Upper lobe of left lung (tissue), 6 donors: ENCODE measurements at places on chromosomes 5 and 9. TPM values are rescaled to one million over a fixed set of nuclear protein-coding genes. Genes with fewer than 3 reads are reported as not detected.
A peak's percentile ranks its signal among the peaks of the same experiment; 100 is the strongest.

DNA sequence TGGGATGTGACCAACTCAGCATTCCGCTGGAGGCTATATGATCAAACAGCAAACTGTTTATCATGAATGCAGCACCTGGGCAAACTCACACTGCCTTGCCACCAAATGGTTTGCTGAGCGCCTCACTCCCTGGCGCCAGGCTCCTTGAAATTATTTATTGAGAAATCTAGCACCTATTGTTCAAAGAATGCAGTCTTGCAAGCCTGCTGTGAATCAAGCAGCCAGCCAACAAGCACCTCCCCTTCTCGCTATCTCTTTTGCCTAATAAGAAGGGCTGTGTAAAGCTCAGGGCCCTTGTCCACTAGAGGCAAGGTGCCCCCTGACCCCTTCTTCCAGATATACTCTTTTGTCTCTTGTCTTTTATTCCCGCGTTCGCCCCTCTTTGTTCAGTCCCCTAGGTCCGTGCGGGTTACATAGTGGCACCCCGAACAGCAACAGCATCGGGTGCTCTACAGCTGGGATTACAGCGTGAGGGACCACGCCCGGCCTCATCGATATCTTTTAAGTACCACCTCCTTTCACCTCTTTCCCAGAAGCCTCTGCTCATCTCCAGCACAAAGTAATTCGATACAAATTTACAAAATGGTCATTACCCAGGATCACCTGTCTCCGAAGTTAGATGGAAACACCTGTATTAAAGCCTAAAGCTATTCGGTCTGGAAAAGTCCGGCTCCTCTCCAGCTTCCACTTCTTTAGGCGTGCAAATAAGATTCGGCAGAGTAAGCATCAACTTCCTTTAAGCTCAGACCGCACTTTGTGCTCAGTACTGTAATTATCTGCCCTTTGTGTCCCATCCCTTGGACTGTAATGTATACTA lies 896 bp downstream of the RIGI start:
- peak overlapping the region; percentile 90 for H3K27ac ChIP-seq
- H3K27me3 ChIP-seq = no peaks in the 10 kb centered on the region
- H3K4me1 ChIP-seq = peaks cover 23% of the 10 kb centered on the region
- peak overlapping the region; percentile 55 for H3K4me3 ChIP-seq
- peaks cover under 1% of the 10 kb centered on the region for H3K36me3 ChIP-seq

CDC26 gene
- total RNA-seq = 34.2 TPM

DNA sequence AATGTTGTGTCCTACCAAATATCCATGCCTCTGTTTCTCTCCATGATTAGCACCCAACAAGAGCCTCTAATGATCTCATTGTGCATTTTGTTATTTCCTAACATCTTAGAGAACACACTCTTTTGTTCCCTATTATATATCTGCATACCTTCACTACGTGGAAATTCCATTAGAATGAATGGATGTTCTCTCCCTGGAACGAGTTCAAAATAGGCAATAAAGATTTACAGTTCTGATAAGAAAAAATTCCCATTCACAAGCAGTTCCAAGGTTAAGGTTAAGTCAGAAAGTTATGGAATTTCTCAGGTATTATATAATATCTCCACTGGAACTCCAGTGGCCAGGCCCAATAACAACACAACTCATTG lies 83.7 kb downstream of the TRPM6 start:
- no peak overlapping the region for H3K4me3 ChIP-seq
- H3K36me3 ChIP-seq = no peaks in the 10 kb centered on the region
- no peak overlapping the region for H3K27ac ChIP-seq
- no peaks in the 10 kb centered on the region for H3K4me1 ChIP-seq
- DNase-seq = no peak

WNK2 gene
- total RNA-seq = 1.1 TPM
